ENCODE measurements at places on chromosomes 5 and 9.

DNA sequence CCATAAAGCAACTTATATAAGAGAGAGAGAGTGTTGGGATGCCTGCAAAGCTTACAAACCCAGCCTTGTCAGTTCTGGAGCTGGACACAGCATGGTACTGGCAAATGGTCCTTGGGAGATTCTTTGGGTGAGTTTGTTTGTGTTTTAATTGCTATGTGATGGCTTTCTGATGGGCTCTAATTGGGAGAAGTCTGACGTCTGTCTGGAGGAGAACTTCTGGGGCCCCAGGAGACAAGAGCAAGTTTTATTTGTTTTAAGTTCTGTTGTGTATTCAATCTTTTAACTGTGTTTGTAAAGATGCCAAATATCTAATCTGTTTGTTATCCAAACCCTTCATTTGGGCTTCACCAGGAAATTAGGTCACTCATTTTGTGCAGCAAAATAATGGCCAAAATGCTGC is 50.3 kb upstream of the AFAP1L1 start:
- no peak for DNase-seq

DNA sequence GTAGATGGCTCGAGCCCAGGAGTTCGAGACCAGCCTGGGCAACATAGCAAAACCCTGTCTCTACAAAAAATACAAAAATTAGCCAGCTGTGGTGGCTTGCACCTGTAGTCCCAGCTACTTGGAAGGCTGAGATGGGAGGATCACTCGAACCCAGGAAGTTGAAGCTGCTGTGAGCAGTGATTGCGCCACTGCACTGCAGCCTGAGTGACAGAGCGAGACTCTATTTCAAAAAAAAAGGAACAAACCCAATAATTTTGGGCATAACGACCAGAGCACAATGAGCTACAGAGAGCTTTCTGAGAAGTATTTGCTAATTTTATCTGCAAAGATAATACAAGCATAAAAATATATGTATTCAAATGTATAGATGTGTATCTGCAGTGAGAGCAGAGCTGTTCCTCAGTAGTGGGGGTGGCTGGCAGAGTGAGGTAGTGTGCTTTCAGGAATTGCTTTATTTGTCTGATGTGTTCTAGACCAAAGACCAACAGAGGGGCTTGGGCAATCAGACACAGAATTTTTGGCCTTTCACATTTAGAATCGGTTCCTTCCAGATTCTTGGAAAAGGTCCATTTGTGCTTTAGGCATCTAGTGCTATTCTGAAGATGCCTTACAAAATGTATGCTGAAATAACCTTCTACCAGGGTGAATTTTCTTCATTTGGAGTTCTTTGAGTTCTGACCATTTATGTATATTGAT is 5.2 kb downstream of the DOCK8 start:
- no peak for DNase-seq

- peak; percentile 42 for DNase-seq
Observed at GRCh38 chr5:79845448-79846197, 145.4 kb downstream of the MTX3 start.

GRCh38 chr5:435961-436640 is 6.9 kb upstream of the EXOC3 start:
- no peak for DNase-seq

GRCh38 chr5:1429496-1429895 is 15.7 kb downstream of the SLC6A3 start:
- DNase-seq, result no peak

- DNase-seq, result no peak
Observed at GRCh38 chr5:172417130-172417841, 37.0 kb downstream of the SH3PXD2B start.

DNA sequence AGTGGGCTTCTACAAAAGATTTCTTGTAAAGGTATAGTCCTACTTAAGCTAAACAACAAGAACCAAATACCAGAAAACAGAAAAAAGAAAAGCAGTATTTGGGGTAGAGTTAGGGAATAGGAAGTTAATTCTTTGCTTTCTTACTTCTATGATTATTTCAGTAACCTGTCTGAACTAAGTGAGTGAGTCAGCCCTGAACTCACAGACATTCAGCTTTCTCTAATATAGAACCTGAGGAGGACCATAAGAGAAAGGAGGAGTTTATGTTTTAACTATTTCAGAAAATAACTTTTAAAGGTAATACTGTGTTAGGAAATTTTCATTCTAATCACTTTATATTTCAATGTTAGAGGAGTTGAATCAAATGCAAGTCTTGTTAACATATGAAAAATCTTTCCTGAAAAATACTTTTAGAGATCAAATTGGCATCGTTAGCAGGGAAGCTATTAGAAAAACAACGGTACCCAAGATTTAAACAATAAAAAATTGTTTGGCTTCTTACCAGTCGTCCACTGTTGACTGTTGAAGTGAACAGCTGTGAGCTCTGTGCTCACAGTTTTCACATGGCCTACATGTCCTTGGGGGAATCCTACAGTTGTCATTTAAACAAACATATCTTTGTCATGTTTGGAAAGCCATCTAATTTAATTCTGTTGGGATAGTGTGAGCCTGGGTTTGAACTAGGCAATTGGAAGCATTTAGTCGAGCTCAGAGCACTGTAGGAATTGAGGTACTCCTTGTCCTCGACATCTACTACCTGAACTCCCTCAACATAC is 19.9 kb upstream of the ZFAND5 start:
- no peak for DNase-seq

DNA sequence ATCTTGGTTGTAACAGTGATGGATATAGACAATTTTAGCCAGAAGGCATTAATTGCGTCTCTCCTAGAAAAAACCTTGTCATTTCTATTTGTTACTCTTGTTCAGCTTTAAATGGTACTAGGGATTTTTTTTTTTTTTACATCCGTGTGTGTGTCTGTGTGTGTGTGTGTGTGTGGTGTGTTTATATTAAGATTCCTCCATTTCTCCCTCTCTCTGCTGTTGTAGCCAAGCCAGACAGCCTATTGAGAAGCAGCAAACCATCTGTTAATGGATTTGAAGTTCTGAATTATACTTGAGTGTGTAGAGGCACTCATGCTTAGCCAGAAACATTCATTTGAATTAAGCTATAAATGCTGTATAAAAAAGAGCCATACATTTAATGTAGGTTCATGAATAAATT is 72.3 kb downstream of the SLF1 start:
- no peak for DNase-seq

GRCh38 chr9:124685217-124685616 is 85.9 kb downstream of the NR6A1 start:
- DNase-seq, result no peak

DNA sequence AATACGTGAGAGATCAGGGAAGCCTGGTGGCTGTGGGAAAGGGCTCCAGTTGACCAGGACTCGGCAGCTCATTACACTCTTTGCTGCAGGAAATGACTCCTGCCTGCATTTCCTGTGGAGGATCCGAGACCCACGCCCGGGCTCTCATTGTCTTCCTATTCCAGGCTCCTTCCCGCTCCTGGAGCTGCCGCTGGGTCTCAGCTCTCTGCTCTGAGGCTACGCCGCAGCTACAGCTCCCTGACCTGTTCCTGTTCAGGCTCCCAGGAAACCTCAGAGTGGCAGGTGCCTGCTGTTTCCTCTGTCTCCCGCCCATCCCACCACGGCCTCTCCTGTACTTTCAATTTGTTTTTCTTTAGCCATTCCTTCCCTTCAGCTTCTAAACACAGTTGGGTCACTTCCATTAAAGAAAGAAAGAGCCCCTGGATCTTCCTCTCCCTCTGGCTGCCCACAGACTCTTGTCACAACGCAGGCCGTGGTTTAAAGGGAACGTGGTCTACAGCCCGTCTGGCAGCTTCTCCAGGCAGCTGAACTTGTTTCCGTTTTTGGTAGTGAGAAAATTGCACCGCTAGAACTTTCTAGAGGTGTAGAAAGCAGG is 71.5 kb downstream of the IL6ST start:
- DNase-seq, result no peak

DNA sequence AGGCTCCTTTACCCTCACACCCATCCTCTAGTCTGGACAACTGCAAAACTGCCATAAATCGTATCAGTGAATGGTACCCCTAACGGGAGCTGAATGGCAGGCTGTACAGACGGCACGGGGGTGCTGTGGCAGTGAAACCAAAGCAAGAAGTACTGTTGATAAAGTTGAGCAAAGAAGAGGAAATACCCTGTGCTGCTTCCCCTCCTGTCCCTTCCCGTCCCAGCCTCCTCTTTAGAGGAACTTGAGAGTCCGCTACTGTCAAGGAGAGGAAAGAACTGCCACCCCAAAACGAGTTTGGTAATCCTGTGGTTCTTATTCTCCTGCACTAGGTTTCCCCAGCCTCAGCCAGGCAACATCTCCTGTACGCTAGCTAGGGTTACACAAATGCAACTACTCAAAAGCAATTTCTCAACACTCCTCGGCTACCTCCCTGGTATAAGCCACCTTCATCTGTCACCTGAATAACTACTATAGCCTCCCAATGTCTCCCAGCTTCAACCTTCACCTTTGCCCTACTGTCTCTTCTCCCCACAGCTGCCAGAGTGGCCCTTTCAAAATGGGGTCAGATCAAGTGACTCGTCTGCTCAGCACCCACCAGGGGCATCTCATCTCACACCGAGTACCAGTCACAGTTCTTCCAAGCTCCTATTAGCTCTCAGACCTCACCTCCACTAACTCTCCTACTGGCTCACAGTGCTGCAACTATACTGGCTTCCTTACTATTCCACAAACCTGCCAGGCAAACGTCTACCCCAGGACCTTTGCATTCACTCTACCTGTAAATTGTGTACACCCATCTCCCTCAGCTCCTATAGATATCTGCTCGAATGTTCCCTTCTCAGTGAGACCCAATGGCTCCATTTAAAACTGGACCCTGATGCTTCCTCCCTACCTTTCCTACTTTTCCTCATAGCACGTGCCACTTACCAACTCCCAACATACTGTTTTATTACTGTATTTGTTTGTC is 4.1 kb downstream of the GLRX start:
- DNase-seq, result peak; percentile 41

Data from activated naive CD8-positive, alpha-beta T cell treated with anti-CD3 and anti-CD28 coated beads for 36 hours (primary cell).